ENCODE measurements at places on chromosomes 2 and 18.
A peak's percentile ranks its signal among the peaks of the same experiment; 100 is the strongest.

- no peak for DNase-seq
These were observed 244.3 kb downstream of the CNTNAP5 start for GRCh38 chr2:124269348-124269747.

- DNase-seq = no peak
These were observed 18.1 kb downstream of the CYP1B1 start for GRCh38 chr2:38057651-38058410.

GRCh38 chr18:35042389-35043071, 1.3 kb downstream of the MAPRE2 start:
- peak; percentile 60 for DNase-seq

DNA sequence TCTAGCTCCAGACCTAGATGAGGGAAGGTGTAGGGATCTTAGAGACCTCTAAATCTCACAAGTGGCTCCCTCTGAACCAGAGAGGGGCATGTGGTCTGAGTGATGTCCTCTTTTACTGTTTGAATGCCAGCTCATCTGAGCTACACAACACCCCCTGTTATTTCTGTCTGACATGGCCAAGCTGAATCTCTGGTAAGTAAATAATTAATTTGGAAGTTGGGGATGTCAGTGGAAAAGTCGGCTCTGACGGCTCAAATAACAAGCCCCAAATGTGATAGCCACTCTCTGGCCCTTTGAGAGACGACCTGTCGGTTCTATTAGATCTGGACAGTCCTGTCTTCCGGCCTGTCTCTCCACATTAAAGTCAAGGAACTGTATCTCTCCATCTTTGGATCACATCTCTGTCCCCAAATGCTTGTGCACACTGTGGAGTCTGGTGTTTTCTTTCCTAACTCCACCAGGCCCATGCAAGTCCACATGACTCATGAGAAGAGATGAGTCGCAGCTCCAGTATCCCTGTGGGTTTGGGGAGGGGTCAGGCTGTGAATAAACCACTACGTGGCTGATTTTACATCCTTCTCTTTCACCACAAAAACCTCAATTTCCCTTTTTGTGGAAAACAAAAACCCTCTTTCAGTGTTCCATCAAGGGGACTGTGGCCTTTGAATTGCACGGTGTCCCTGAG, 52.5 kb downstream of the SETBP1 start:
- no peak for DNase-seq

- DNase-seq = no peak
These were observed 86.5 kb downstream of the STK39 start for GRCh38 chr2:168160897-168161296.
